ENCODE measurements at places on chromosomes 3 and 15.
A peak's percentile ranks its signal among the peaks of the same experiment; 100 is the strongest.

- no peak for DNase-seq
These were observed 45.7 kb downstream of the NUDT16 start for GRCh38 chr3:131427226-131427625.

- DNase-seq: no peak
These were observed 78.5 kb upstream of the PRR20G start for GRCh38 chr3:127366383-127366782.

DNA sequence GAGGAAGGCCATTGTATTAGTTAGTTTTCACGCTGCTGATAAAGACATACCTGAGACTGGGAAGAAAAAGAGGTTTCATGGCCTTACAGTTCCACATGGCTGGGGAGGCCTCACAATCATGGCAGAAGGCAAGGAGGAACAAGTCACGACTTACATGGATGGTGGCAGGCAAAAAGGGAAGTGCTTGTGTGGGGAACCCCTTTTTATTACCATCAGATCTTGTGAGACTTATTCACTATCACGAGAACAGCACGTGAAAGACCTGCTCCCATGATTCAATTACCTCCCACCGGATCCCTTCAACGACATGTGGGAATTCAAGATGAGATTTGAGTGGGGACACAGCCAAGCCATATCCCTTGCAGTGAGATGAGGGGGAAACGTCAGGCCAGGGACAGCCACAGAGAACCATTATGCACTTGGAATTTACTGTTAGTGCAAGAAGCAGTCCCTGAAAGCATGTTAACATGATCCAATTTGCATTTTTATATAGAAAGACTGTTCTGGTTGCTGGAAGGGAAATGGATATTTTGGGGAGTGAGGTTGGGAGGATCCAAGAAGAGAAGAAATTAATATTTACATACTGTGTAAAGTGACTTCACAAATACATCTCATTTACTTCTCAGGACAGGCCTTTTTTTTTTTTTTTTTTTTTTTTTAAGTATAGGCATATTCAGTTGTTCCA, 87.1 kb downstream of the ARNT2 start:
- DNase-seq: no peak

GRCh38 chr3:150449169-150449721, 41.1 kb downstream of the TSC22D2 start:
- DNase-seq: peak; percentile 86

DNA sequence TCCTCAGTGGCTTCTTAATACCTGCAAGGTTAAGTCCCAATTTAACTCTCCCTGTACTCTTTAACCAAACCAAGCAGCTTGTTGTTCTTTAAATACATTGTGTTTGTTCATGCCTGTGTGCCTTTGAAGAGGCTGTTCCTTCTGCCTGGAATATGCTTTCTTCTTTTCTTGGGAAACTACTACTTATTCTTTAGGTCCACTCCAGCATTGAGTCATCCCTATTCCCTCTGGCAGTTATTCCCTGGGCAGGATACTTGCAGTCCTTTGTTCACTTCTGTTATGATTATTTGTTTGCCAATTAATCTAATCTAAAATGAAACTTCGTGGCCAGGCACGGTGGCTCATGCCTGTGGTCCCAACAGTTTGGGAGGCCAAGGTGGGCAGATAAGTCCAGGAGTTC, 139.3 kb downstream of the ZNF609 start:
- no peak for DNase-seq

Measured in fibroblast of skin of abdomen (primary cell).